ENCODE measurements at places on chromosomes 7 and 10. TPM values are rescaled to one million over a fixed set of nuclear protein-coding genes. Genes with fewer than 3 reads are reported as not detected.

Gene PLAU
- 24.6 TPM for polyA plus RNA-seq

GRCh38 chr7:157139111-157139809, 534 bp downstream of the UBE3C start:
- DNase-seq = no peak

- DNase-seq = no peak
Observed at GRCh38 chr7:47940088-47941013, 7.9 kb downstream of the PKD1L1 start.

DNA sequence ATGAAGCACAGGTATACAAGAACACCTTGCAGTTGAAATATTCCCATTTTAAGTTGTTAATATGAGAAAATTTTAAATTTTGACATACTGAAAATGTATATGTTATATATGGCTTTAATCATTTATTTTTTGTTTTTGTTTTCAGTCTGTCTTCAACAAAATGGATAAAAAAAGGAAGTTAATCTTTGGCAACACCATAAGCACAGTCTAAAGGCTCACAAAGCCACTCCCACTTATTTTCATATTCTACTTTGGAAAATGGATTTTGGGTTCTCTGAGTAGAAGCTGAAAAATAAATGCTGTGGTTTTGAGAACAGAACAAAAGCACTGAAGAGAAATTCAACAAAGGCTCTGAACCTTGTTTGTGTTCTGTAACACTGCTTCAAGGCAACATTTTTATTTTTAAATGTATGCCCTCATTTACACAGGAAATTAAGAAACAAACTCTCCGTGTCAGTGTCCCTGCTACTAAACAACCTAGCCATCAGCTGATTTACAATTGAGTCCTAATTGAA, 81.3 kb upstream of the LRRN3 start:
- no peak for DNase-seq

All from left renal cortex interstitium (tissue), 4 donors.